Endothelial cell of umbilical vein (primary cell): ENCODE measurements at places on chromosomes 7 and 10. TPM values are rescaled to one million over a fixed set of nuclear protein-coding genes. Genes with fewer than 3 reads are reported as not detected.

Gene EN2
- not detected in 2 replicates for total RNA-seq

DNA sequence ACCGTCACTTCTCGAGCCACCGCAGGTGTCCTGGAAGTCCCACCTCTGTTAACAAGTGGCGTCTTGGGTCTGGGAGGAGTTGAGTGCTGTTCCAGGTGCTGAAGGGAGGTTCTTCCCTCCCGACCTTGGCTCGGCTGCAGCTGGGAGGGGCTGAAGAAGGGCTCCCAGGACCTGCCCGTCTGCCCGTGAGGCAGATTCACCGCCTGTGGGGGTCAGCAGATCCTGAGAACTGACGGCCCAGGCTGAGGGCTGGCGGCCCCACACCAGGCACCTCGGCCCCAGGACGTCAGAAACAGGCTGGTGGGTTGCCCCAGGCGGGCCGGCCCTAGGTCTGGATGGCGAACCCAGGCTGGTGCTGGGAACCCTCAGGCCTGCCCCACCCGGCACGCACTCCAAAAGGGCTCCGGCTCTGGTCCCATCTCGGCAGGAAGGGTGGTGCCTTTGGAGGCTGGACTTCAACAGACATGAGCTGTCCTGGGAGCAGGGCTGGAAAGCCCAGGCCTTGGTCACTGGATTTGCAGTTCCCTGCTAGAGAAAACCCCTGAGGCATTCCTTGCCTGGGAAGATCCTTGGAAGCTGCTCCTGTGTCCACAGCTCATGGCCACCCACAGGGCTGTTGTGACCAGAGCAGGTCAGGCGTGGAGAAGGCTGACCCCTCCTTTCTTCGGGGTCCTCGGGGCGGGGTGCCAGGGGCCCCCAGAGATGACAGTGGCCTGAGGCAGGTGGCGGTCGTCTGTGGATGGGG is 42.6 kb upstream of the CFAP46 start:
- no peak overlapping the region for H3K4me3 ChIP-seq
- no peaks in the 10 kb centered on the region for H3K36me3 ChIP-seq
- DNase-seq, result no peak
- no peaks in the 10 kb centered on the region for H3K4me1 ChIP-seq
- H3K27me3 ChIP-seq, result no peaks in the 10 kb centered on the region
- H3K27ac ChIP-seq, result no peak overlapping the region

DNA sequence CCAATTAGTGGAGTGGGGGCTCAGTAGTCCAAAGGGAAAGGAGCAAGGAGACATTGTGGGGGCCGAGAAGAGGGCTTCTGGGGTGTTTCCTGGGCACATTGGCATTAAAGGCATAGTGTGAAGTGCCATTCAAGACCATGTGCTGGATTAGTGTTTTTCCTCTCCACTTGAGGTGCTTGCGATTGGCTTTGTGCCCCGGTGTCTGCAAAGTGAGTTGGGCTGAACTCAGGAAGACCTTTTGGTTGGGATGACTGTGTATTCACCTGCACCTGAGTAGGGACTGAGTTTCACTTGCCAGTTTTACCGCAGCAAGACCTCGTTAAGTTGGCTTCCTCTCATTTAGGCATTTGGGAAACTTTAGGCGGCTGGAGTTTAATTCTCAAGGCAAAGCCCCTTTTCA is 73.0 kb downstream of the TCF7L2 start:
- H3K36me3 ChIP-seq, result no peaks in the 10 kb centered on the region
- no peak overlapping the region for H3K27ac ChIP-seq
- no peak for DNase-seq
- no peaks in the 10 kb centered on the region for H3K27me3 ChIP-seq
- H3K4me1 ChIP-seq, result peaks cover 32% of the 10 kb centered on the region

DNA sequence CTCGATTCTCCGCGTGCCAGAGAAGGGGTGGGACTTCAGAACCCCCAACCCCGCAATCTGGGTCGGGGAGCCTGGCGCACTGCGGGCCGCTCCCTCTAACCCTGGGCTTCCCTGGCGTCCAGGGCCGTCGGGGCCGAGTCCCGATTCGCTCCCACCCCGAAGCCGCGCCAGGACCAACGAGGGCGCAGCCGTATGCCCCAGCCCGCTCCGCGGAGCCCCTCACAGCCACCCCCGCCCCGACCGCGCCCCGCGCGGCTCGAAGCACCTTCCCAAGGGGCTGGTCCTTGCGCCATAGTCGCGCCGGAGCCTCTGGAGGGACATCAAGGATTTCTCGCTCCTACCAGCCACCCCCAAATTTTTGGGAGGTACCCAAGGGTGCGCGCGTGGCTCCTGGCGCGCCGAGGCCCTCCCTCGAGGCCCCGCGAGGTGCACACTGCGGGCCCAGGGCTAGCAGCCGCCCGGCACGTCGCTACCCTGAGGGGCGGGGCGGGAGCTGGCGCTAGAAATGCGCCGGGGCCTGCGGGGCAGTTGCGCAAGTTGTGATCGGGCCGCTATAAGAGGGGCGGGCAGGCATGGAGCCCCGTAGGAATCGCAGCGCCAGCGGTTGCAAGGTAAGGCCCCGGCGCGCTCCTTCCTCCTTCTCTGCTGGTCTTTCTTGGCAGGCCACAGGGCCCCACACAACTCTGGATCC is at the start of gene LEP:
TSS of gene LEP (plus strand) at position 583 of the 691 bp plus-strand sequence. CDS start 10,741 bp downstream, outside the sequence.
- no peaks in the 10 kb centered on the region for H3K36me3 ChIP-seq
- H3K4me3 ChIP-seq, result no peak within 1 kb of the TSS
- peaks cover 20% of the 10 kb centered on the region for H3K27me3 ChIP-seq
- H3K27ac ChIP-seq, result no peak within 1 kb of the TSS

DNA sequence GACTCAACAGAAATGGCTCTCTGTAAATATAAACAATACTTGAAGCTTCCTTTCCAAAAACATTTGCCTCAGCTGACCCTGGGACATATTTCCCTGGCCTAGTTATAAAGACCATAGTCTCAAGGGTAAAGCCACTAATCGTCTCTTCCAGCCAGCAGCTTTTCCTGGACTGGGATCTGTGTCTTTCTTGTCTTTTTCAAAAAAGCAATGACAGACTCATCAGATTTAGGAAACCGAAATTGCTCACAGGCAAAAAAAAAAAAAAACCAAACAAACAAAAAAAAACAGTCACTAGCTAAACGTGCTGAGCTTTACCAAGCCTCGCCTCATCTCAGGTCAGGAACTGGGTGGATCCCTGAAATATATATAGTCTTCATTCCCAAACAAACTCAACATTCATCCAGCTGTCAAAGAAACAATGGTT is 23.5 kb downstream of the STN1 start:
- H3K27ac ChIP-seq, result peak overlapping the region; percentile 85
- H3K36me3 ChIP-seq, result peaks cover 4% of the 10 kb centered on the region
- peak; percentile 49 for DNase-seq
- no peaks in the 10 kb centered on the region for H3K27me3 ChIP-seq
- H3K4me3 ChIP-seq, result no peak overlapping the region

- peak overlapping the region; percentile 92 for H3K27ac ChIP-seq
- DNase-seq, result peak; percentile 96
- peaks cover 43% of the 10 kb centered on the region for H3K4me1 ChIP-seq
Measured at GRCh38 chr10:13712837-13713581, 126.2 kb downstream of the PRPF18 start.

GRCh38 chr7:44709945-44710596 is 38.6 kb upstream of the ZMIZ2 start:
- no peaks in the 10 kb centered on the region for H3K27me3 ChIP-seq
- no peak overlapping the region for H3K27ac ChIP-seq
- no peak for DNase-seq
- no peak overlapping the region for H3K4me3 ChIP-seq
- H3K4me1 ChIP-seq, result no peaks in the 10 kb centered on the region

GRCh38 chr7:129366-130221 is 62.8 kb upstream of the FAM20C start:
- H3K36me3 ChIP-seq, result no peaks in the 10 kb centered on the region
- H3K27ac ChIP-seq, result no peak overlapping the region
- DNase-seq, result no peak
- no peak overlapping the region for H3K4me3 ChIP-seq
- H3K27me3 ChIP-seq, result peaks cover 2% of the 10 kb centered on the region

DNA sequence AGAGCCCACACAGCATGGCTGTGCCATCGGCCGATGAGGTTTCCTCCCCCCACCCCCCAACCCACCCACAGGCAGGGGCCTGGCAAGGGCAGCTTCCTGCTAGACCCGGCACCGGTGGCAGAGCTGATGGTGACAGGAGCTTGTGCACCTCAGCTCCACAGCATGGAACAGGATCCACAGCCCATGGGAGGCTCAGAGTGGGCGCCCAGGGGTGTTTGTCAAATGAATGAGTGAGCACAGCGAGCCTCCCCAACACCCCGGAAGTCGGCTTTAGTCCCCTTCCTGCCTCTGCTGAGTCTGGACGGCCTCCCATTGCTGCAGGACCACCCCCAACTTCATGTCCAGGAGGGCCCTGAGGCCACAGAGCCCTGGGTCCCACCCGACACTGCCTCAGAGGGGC is 68.9 kb downstream of the PDGFA start:
- H3K27ac ChIP-seq, result no peak overlapping the region
- peaks cover 6% of the 10 kb centered on the region for H3K4me1 ChIP-seq
- no peaks in the 10 kb centered on the region for H3K36me3 ChIP-seq

DNA sequence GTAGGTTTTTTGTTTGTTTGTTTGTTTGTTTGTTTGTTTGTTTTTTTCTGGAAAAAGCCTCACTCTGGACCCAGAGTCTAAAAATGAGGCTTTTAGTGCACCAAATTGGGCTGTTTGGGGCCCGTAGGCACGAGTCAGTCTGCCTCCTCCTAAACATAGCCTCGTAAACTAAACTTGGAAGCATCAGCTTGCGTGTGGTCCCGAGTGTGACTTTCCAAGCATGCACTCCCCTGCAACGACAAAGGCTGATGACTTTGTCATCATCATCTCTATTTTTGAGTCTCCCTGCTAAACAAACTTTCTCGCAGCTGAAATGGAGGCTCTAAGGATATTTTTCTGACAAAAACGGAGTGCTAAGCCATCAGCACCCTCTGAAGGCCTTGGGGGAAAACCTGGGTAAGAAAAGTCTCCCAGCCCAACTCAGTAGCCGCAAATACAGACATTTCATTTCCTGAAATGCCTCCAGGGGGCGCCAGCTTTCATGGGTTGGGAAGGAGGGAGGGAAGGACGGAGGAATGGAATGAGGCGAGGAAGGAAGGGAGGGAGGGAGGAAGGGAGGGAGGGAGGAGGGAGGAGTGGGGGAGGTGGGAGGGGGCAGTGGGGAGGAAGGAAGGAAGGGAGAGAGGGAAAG is 245.9 kb downstream of the KCNMA1 start:
- DNase-seq, result peak; percentile 63
- peaks cover 48% of the 10 kb centered on the region for H3K4me1 ChIP-seq
- peak overlapping the region; percentile 90 for H3K27ac ChIP-seq
- no peaks in the 10 kb centered on the region for H3K36me3 ChIP-seq

DNA sequence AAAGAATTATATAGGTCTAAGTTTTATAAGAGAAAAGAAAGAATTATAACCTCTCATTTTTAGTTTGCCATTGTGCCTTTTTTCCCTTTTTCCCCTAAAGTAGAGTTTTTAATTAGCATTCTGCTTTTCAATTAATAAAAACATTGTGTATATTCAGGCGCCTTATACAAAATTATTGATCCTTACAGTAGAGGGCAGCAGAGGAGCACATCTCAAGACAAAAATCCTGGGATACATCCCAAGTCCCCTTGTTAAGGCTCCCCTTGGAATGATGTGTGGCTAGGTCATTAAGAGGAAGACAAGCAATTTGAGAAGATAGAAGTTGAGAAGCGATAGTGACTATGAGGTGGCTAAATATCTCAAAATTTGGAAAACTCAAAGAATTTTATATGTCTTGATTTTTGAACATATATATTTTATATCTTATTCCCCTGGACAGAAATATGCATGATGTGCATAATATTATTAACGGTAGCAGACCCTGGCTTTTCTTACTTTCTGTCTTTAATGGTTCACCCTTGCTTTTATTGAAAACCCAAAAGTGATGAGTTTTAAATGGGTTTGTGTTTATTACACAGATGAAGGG is 19.1 kb upstream of the TPK1 start:
- peak; percentile 40 for DNase-seq
- no peaks in the 10 kb centered on the region for H3K4me1 ChIP-seq
- H3K27ac ChIP-seq, result no peak overlapping the region
- H3K27me3 ChIP-seq, result no peaks in the 10 kb centered on the region
- no peaks in the 10 kb centered on the region for H3K36me3 ChIP-seq

- no peaks in the 10 kb centered on the region for H3K36me3 ChIP-seq
- no peak for DNase-seq
- H3K27me3 ChIP-seq, result peaks cover 40% of the 10 kb centered on the region
- no peak overlapping the region for H3K27ac ChIP-seq
Measured at GRCh38 chr10:111077479-111077784, 603 bp downstream of the ADRA2A start.

- H3K27ac ChIP-seq, result no peak overlapping the region
- no peaks in the 10 kb centered on the region for H3K4me1 ChIP-seq
- DNase-seq, result no peak
- H3K27me3 ChIP-seq, result no peaks in the 10 kb centered on the region
- no peak overlapping the region for H3K4me3 ChIP-seq
- no peaks in the 10 kb centered on the region for H3K36me3 ChIP-seq
Measured at GRCh38 chr7:152544971-152545619, 109.3 kb upstream of the KMT2C start.

- DNase-seq, result no peak
- H3K27me3 ChIP-seq, result no peaks in the 10 kb centered on the region
- no peaks in the 10 kb centered on the region for H3K4me1 ChIP-seq
- H3K4me3 ChIP-seq, result no peak overlapping the region
- no peaks in the 10 kb centered on the region for H3K36me3 ChIP-seq
Measured at GRCh38 chr7:13898957-13899670, 90.4 kb downstream of the ETV1 start.
